ENCODE measurements at places on chromosomes 7 and 10.

- no peak for DNase-seq
Measured at GRCh38 chr10:50579491-50580261, 44.1 kb downstream of the SGMS1 start.

- peak; percentile 28 for DNase-seq
Measured at GRCh38 chr10:24908793-24909423, 43.5 kb downstream of the PRTFDC1 start.

- DNase-seq = peak; percentile 68
Measured at GRCh38 chr7:146115851-146116520, 615 bp upstream of the CNTNAP2 start.

DNA sequence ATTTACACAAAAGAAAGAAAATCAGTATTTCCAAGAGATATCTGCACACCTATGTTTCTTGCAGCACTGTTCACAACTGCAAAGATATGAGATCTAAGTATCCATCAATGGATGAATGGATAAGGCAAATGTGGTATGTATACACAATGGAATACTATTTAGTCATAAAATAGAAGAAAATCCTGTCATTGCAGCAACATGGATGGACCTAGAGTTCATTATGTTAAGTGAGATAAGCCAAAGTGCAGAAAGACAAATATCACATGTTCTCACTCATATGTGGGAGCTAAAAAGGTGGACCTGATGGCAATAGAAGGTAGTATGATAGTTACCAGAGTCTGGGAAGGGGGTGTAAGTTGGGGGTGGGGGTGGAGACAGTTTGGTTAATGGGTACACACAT is 1171.6 kb downstream of the SORCS1 start:
- DNase-seq = no peak

DNA sequence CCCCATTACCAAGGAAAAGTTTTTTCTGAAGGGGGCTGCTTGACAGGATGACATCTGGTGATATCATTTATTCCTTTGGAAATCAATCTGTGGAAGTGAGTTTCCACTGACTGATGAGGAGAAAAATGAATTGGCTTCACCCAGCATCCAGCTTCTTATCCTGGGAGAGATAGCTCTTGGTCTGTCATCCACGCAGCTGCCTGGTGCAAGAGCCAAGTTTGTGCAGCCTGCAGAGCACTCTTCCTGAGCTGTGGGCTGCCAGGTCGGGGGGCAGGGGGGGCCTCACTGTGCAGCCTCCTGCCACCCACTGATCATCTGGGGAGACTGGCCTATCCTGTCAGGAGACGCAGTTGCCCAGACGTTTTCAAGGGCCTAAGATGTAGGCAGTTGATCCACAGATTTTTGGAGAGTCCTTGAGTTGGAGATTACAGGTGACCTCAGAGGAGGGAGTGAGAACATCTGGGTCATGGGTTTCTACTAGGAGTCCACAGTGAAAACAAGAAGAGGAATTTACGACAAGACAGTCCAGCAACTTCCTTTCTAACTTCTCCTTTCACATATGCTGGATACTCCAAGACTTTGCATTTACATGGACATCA is 75.4 kb downstream of the EGFR start:
- DNase-seq = no peak

DNA sequence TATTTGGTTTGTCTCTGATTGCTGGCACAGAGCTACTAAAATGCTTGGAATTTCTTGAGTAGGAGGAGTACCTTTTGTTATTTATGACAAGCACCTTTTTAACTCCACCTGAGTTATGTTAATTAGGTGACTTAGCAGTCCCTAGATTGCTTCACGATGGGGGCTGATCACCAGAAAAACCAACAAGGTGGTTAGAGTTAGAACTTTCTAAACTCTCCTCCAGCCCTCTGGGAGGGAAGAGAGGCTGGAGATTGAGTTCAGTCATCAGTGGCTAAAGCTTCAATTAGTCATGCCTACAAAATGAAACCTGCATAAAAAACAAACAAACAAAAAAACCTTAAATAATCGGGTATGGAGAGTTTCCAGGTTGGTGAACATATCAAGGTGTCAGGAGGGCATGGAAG is 23.6 kb upstream of the ING3 start:
- no peak for DNase-seq

DNA sequence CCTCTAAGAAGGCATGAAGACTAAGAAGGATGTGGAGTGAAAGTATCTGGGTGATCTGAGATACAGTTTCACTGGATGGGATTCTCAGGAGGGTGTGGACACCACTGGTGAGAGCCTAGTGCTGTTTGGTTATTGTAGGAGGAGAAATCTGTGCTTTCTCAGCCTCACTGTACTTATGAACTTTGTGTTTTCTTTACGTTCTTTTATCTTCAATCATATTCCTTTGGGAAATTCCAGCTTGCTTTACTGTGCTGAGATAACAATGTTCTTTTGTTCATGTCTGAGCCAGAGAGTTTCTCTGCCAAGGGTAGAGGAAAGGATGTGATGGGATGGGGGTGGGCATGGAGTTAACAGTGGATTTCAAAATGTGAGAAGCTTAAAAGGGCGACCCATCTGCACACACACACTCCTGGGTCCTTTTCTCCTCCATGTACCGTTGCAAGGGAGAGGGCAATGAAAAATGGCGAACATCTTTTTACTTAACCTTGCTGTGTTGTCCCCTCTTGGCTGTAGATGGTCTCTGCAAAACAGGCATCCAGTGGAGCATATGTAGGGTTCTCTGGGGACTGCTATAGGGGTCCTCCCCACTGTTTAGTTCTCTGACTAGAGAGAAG is 25.0 kb upstream of the TAX1BP1 start:
- no peak for DNase-seq

- DNase-seq = no peak
Measured at GRCh38 chr10:11913079-11913641, 90.0 kb downstream of the PROSER2 start.

- no peak for DNase-seq
Measured at GRCh38 chr10:80252296-80252887, 37.1 kb downstream of the MAT1A start.

GRCh38 chr7:27137640-27138315 is 5.7 kb downstream of the HOXA5 start:
- DNase-seq = no peak

DNA sequence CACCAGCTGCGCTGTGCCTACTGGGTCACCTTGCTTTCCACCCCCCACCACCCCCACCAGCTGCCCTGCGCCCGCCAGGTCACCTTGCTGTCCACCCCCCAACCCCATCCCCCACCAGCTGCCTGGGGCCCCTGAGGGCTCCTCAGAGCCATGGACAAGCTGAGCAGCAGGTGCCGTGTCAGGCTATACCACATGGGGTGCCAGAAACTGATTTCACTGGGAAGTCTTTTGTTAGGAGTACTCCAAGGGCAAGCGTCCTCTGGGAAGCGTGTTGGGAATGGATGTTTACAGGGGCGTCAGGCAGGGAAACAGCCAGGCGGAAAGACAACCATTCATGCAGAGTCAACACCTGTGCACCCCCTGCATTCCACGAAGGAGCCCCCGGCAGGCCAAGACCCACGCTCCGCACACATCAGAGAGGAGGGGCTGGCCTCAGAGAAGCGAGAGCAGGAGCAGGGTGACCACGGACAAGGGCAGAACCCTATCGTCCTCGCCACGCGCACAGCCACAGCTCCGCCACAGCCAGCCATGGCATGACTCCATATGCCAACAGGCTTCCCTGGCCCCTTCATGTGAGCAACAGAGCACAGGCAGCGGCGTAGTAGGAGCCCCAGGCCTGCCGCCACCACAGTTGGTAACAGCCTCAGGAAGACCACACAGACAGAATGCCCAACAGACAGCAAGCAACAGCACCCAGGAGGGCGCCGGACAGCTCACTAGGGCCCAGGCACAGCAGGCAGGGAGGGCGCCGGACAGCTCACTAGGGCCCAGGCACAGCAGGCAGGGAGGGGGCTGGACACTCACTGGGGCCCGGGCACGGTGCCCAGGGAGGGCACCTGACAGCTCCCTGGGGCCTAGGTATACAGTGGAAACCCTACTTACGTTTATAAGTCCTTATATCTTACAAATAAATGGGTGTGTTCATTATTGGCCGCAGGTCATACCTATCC is 180.8 kb downstream of the MAD1L1 start:
- DNase-seq = no peak

DNA sequence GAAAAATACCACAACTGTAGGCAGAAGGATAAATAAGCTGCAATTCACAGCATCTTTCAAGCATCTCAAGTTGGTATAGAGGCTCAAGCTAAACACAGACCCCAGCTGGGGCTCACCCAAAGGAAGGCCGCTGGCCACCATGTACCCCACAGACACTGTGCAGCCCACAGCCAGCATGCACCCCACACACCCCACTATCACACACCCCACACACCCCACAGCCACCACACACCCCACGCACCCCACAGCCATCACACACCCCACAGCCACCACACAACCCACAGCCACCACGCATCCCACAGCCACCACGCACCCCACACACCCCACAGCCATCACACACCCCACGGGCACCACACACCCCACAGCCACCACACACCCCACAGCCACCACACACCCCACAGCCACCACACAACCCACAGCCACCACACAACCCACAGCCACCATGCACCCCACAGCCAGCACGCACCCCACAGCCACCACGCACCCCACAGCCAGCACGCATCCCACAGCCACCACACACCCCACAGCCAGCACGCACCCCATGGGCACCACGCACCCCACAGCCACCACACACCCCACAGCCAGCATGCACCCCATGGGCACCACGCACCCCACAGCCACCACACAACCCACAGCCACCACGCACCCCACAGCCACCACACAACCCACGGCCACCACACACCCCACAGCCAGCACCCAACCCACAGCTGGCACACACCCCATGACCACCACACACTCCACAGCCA is 214.7 kb downstream of the DNAJB6 start:
- no peak for DNase-seq

DNA sequence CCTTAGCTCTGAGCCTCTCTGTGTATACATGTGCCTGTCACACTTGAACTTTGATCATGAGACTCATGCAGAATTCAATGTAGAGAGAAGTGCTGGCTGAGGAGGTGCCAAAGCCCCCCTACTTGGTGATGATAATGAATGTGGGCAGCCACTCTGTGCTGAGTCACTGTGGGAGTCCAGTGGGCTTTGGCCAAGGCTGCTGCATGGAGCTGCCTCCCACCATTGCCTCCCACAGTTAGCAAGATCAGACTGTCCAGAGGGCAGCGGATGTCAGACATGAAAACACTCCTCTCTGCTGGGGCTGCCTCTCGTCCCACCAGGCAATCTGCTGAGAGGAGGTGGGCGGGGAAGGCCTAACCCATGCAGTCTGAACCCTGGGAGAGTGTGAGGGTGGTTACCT is 180.3 kb downstream of the SH2D4B start:
- DNase-seq = no peak

GRCh38 chr10:133292919-133293809 is 15.5 kb downstream of the TUBGCP2 start:
- DNase-seq = peak; percentile 84

DNA sequence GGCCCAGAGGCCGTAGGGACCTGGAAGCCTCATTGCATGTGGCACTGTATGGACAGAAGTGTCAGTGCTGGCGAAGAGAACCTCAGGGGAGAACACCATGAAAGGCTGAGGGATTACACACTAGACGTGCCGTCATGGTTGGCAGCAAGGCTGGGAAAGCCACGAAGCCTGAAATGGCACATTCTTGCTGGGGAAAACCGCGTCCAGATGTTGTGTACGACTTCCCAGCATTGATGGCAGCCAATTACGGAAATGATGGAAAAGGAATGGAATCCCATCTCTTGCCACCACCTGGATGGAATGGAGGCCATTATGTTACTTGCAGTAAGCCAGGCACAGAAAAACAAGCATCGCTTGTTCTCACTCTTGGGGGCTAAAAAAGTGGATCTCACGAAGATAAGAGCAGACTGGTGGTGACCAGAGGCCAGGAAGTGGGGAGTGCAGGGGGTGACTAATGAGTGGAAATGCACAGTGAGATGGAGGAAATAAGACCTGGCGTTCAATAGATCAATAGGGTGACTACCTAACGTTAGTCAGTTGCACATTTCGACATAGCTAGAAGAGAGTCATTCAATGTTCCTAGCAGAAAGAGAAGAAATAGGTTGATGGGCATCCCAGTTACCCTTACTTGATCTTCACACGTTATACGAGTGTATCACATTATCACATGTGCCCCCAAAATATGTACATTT is 14.6 kb upstream of the PWWP2B start:
- peak; percentile 86 for DNase-seq

- DNase-seq = no peak
Measured at GRCh38 chr7:16816824-16817223, 12.0 kb upstream of the AGR2 start.

DNA sequence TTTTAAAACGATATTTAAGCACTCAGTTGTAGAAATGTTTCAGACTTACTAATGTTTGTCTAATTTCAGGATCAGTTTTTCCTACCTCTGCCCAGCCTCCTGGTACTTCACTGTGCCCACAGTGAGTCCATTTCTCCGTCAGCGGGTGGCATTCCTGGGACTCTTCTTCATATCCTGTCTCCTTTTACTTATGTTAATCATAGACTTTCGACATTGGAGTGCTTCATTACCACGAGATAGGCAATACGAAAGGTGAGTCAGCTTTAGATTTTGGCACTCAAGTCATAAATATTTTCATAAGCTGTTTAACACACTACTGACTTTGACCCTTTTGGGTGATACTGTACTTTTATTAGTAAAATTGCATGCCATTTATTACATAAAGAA is 2.1 kb downstream of the ENTPD7 start:
- peak; percentile 79 for DNase-seq

- DNase-seq = peak; percentile 88
Measured at GRCh38 chr10:69901628-69902505, 100.2 kb downstream of the COL13A1 start.

DNA sequence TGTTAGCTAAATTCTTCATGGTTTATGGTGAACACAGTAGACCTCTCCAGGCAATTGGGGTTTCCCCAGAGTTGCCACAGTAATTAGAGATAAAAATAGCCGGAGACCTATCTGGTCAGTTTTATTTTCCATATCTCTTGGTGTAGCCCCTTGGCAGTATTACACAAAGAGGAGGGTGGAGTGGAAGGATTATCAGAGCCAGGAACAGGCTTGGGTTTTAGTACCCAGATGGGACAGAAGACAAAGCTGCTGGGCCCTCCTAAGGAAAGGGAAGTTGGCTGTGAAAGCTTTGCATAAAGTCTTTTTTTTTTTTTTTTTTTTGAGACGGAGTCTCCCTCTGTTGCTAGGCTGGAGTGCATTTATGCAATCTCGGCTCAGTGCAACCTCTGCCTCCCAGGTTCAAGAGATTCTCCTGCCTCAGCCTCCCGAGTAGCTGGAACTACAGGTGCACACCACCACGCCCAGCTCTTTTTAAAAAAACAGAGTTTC is 9.7 kb downstream of the ZSCAN21 start:
- no peak for DNase-seq

- DNase-seq = no peak
Measured at GRCh38 chr7:3243256-3243655, 57.8 kb upstream of the SDK1 start.

DNA sequence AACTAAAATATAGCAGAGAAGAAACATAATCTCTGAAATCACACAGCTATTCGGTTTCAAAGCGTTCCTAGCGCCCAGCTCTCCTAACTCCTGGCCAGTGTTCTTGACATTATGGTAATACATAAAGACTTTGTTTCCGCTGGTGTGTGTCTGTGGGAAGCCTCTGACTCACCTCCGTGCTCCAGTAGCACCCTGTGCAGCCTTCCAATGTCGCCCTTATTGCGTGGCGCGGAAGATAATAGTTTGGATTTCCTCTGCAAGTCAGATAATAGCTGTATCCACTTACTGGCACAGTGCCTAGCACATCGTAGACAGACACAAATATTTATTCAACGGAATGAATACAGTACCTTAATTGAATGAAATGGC is 570 bp downstream of the BMS1 start:
- peak; percentile 25 for DNase-seq
